Ovary (tissue), 10 donors: ENCODE measurements at places on chromosomes 12 and 14. TPM values are rescaled to one million over a fixed set of nuclear protein-coding genes. Genes with fewer than 3 reads are reported as not detected.

DNA sequence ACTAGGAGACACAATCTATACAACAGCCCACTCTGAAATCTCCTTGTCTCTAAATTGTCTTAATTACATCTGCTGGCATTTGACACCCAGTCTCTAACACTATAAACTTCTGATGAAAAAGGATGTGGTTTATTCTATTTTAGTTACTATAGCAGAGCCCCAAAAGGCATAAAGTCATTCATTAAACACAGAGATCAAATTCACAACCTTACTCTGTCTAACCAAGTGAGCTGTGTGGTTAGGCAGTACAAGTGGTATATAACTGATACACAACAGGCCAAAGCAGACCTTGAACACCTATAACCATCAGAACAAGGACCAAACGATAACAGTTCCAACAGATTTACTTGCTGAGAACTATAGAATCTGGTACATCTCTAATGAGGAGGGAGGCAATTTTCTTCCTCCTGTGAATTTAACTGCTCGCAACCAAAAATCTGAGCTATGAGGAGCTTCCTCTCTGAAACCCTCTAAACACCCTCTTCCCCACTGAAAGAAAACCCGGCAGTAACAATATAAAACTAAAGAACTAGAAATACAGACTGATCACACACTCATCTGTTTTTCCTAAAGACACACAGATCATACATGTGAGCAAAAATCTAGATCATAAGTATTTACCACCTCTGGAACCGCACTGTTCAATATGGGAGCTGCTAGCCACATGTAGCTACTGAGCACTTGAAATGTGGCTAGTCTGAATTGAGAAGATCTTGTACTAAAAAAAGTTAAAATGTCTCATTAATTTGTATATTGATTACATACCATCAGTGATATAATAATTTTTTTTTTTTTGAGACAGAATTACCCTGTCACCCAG, 17.7 kb downstream of the SPPL3 start:
- H3K27ac ChIP-seq: no peak overlapping the region
- no peak overlapping the region for H3K4me3 ChIP-seq
- H3K27me3 ChIP-seq: no peaks in the 10 kb centered on the region
- H3K36me3 ChIP-seq: no peaks in the 10 kb centered on the region

GRCh38 chr14:73751157-73751691, 37.0 kb upstream of the PNMA1 start:
- peak overlapping the region; percentile 14 for H3K27ac ChIP-seq
- H3K36me3 ChIP-seq: no peaks in the 10 kb centered on the region
- DNase-seq: no peak
- H3K4me3 ChIP-seq: no peak overlapping the region
- peaks cover 61% of the 10 kb centered on the region for H3K4me1 ChIP-seq
- H3K27me3 ChIP-seq: no peaks in the 10 kb centered on the region

- no peaks in the 10 kb centered on the region for H3K36me3 ChIP-seq
- H3K27me3 ChIP-seq: no peaks in the 10 kb centered on the region
- no peaks in the 10 kb centered on the region for H3K4me1 ChIP-seq
- no peak for DNase-seq
- no peak overlapping the region for H3K4me3 ChIP-seq
Observed at GRCh38 chr14:93727039-93727740, 61.1 kb downstream of the PRIMA1 start.

GRCh38 chr14:75344411-75344810, 65.8 kb downstream of the FOS start:
- H3K4me3 ChIP-seq: no peak overlapping the region
- H3K4me1 ChIP-seq: no peaks in the 10 kb centered on the region
- no peaks in the 10 kb centered on the region for H3K36me3 ChIP-seq
- H3K27me3 ChIP-seq: no peaks in the 10 kb centered on the region
- no peak for DNase-seq

- no peaks in the 10 kb centered on the region for H3K36me3 ChIP-seq
- no peak overlapping the region for H3K27ac ChIP-seq
- H3K27me3 ChIP-seq: no peaks in the 10 kb centered on the region
- no peak overlapping the region for H3K4me3 ChIP-seq
- no peaks in the 10 kb centered on the region for H3K4me1 ChIP-seq
Observed at GRCh38 chr14:99116741-99117295, 155.2 kb downstream of the BCL11B start.

GRCh38 chr12:121731473-121731872, 18.9 kb downstream of the TMEM120B start:
- DNase-seq: no peak
- no peak overlapping the region for H3K4me3 ChIP-seq
- no peaks in the 10 kb centered on the region for H3K27me3 ChIP-seq
- H3K27ac ChIP-seq: no peak overlapping the region
- H3K36me3 ChIP-seq: no peaks in the 10 kb centered on the region

GRCh38 chr14:60273956-60274355, 24.9 kb downstream of the PPM1A start:
- H3K36me3 ChIP-seq: no peaks in the 10 kb centered on the region
- H3K27me3 ChIP-seq: no peaks in the 10 kb centered on the region
- no peak overlapping the region for H3K4me3 ChIP-seq
- H3K4me1 ChIP-seq: peaks cover 7% of the 10 kb centered on the region

DNA sequence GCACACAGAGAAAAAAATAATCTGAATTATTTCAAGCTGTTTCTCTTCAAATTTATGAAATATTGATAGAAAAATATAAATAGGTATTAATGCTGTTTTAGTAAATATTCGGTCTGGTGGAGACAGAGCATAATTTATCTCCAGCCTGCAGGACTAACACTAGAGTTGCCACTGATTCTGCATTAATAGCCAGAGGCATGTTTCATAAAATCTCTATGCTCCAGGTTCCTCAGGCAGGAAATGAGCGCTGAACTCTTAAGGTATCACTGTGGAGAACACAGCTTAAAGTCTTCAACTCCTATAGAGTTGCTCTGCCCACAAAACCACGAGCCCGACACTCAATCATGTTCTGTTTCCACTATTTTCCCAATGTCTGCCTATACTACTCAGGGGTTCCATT, 470.0 kb upstream of the TMPO start:
- no peaks in the 10 kb centered on the region for H3K27me3 ChIP-seq
- DNase-seq: no peak
- no peaks in the 10 kb centered on the region for H3K36me3 ChIP-seq

The CDKN3 gene
- total RNA-seq: 3.1 TPM

The LYZ gene
- 11.6 TPM for total RNA-seq

The CCDC196 gene
- total RNA-seq: not detected
